ENCODE measurements at places on chromosomes 5 and 9. TPM values are rescaled to one million over a fixed set of nuclear protein-coding genes. Genes with fewer than 3 reads are reported as not detected.
A peak's percentile ranks its signal among the peaks of the same experiment; 100 is the strongest.

GRCh38 chr5:126849101-126849678 lies 72.3 kb downstream of the LMNB1 start:
- no peak for DNase-seq
- H3K4me3 ChIP-seq: no peak overlapping the region
- H3K27me3 ChIP-seq: no peaks in the 10 kb centered on the region
- H3K27ac ChIP-seq: no peak overlapping the region
- H3K36me3 ChIP-seq: no peaks in the 10 kb centered on the region

DNA sequence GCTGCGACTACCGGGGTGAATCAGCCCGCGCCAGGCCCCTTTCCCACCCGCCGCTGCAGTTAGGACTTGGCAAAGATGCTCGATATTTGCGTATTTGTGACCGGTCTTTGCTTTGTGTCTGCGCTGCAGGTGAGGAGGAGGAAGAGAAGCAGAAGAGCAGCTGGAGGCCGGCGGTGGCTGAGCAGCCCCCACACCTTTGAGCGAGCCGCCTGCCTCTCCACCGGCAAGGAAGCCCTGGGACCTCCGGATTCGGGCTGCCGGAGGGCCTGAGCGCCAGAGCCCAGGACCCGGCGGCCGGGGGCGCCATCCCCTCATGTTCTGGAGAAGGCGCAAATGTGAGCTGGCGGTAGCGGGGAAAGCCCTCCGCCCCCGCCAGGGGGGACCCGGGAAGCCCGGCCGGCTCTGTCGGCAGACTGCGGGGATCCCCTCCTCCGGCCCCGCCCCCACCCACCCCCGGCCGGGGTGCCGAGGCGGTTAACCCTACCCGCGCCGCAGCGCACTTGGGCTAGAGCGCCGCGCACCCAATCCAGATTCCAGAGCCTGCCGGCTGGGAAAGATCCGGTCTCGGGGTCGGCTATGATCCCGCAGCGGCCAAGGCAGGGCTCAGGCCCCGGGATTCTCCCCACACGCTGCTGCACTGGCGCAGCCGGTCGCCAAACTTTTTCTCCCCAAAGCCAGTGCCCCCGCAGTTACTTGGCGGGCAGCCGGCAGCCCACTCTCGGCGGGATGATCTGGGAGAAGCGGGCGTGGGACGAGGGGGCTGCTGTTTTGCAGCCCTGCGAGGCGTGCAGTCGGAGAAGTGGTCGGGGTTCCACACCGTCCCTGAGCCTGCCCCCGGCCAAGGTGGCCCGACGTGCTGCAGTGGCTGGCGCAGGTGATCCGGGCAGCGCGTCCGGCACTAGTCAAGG lies 800 bp upstream of the KCNN2 start:
- no peaks in the 10 kb centered on the region for H3K4me1 ChIP-seq
- peak overlapping the region; percentile 47 for H3K4me3 ChIP-seq
- H3K36me3 ChIP-seq: no peaks in the 10 kb centered on the region
- peaks cover 12% of the 10 kb centered on the region for H3K27me3 ChIP-seq
- DNase-seq: peak; percentile 89

GRCh38 chr5:71529682-71530081 lies 57.5 kb upstream of the MCCC2 start:
- no peaks in the 10 kb centered on the region for H3K36me3 ChIP-seq
- no peak overlapping the region for H3K4me3 ChIP-seq
- DNase-seq: no peak
- no peaks in the 10 kb centered on the region for H3K27me3 ChIP-seq
- no peak overlapping the region for H3K27ac ChIP-seq

Gene UIMC1
- 37.9 TPM for total RNA-seq

- no peaks in the 10 kb centered on the region for H3K4me1 ChIP-seq
- no peaks in the 10 kb centered on the region for H3K27me3 ChIP-seq
- H3K4me3 ChIP-seq: no peak overlapping the region
- no peak for DNase-seq
- H3K27ac ChIP-seq: peak overlapping the region; percentile 73
- H3K36me3 ChIP-seq: no peaks in the 10 kb centered on the region
Measured at GRCh38 chr5:172585114-172585513, 55.9 kb upstream of the NEURL1B start.

DNA sequence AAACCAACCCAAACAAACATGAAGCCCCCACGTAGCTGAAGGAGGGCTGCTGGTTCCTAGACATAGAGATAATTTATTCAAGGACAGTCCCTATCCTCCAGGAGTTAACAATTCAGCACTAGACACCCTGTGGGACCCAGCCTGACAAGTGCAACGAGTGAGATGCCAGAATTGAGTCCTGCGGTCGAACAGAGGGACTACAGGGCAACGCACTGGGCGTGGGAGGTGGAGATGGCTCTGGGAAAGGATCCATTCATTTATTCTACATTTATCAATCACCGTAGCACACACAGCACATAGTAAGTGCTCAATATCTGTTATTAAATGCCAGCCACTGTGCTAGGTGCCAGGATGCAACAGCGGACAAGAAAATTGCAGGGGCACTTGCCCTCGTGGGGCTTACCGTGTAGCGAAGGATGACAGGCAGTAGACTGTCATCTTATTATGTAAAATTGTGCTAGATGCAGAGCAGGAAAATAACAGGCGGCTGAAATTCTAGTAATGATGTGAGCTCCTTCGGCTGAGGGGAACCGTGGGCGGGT lies 855 bp upstream of the ARHGAP26 start:
- H3K36me3 ChIP-seq: no peaks in the 10 kb centered on the region
- peaks cover 6% of the 10 kb centered on the region for H3K4me1 ChIP-seq
- no peak for DNase-seq
- H3K27ac ChIP-seq: no peak overlapping the region

DNA sequence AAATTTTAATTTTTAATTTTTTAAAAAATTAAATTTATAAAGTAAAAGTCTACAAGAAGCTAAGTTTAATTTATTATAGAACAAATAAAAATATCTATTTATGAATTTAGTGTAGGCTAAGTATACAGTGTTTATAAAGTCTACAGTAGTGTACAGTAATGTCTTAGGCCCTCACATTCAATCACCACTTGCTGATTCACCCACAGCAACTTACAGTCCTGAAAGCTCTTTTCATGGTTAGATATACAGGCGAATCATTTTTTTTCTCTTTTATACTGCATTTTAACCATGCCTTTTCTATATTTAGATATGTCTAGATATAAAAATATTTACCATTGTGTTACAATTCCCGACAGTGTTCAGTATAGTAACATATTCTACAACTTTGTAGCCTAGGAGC lies 55.9 kb downstream of the PCSK1 start:
- H3K36me3 ChIP-seq: no peaks in the 10 kb centered on the region
- H3K4me1 ChIP-seq: no peaks in the 10 kb centered on the region

Gene TRIM36
- 1.8 TPM for total RNA-seq

GRCh38 chr5:14490309-14490711 lies 91.3 kb upstream of the OTULINL start:
- no peak overlapping the region for H3K27ac ChIP-seq
- H3K4me3 ChIP-seq: no peak overlapping the region
- no peaks in the 10 kb centered on the region for H3K27me3 ChIP-seq
- H3K4me1 ChIP-seq: no peaks in the 10 kb centered on the region
